SW 1271 (cell line): ENCODE measurements at places on chromosomes 12 and 14.

DNA sequence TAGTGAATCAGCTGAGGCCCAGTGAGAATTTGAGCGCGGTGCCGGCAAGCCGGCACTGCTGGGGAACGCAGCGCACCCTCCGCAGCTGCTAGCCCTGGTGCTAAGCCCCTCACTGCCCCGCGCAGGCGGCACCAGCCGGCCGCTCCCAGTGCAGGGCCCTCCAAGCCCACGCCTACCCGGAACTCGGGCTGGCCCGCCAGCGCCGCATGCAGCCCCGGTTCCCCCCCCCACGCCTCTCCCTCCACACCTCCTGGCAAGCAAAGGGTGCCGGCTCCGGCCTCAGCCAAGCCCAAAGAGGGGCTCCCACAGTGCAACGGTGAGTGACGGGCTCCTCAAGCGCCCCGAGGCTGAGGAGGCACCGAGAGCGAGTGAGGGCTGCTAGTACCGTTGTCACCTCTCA is 54.5 kb upstream of the VASH1 start:
- no peak for DNase-seq

DNA sequence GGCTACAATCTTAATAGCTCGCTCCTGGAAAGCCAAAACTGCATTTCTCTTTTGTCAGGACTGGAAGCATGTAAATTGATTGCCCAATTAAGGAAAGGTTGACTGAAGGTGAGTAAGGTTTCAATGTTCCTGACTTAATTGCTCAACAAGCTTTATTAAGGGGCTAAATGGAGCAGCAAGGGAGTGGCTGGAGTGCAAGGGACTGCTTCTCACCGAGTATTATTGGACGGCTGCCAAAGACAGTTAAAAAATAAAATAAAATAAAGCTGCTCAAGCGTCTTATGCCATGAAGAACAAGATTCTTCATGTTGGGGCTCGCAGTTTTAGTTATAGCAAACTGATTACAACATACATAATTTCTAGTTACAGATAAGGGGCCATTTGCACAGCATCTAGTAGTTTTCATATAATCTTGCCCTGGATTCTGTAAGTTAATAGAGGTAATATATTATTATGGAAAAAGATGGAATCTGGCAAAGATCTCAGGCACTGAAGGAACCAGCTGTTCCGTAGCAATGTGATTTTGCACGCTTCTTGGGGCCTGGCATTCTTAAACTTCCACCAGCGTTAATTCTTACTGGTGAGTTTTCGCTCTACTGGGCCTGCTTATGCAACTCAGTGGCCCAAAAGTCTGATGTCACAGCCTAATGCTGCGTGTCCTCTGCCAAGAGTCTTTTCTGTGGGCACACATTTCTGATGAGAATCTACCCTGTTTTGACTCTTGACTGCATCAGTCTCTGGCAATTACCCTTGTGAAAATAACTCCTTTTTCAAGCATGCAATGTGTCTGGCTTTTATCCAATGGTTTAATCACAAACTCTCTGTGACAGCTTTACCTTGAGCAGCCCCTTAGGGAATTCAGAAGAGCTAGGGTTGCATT is 108.5 kb downstream of the SLC38A1 start:
- no peak for DNase-seq

DNA sequence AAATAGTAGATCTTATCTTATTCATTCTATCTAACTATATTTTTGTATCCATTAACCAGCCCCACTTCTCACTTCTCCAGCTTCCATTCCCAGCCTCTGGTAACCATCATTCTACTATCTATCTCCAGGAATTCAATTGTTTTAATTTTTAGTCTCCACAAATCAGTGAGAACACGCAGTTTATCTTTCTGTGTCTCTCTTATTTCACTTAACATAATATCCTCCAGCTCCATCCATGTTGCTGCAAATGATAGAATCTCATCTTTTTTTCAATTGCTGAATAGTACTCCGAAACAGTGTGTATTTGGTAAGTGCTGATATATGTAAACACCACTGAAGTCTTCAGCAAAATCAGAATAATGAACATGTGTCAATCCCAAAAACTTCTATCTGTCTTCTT is 587.2 kb upstream of the ATP2B1 start:
- DNase-seq = no peak

DNA sequence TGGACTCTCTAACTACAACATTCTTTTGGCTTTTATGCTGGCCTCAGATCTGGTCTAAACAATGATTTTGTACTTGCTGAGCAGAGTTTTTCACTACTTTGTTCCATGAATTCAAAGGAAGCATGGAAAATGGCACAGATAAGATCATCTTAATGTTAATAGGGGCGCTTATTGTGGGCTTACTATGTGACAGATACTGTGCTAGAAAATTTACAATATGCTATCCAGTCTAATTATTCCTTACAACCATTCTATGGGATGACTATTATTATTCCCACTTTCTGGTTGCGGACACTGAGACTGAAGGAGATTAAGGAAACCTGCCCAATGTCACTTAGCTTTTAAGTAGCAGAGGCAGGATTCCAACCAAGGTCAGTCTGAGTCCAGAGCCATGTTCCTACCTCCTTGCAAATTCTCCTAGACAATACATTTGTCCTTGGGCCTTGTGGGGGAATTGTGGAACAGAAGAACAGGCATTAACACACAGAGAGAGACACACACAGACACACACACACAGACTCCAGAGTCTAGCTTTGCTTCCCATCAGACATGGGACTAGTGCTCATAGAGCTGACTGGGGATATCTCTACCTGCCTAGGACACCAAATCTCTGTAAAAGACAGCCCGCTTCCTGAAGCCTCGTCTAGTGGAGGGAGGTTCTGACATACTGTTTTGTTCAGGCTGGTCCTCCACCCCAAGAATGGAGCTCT is 107.7 kb downstream of the SLC38A1 start:
- no peak for DNase-seq

GRCh38 chr14:99519931-99520421 is 38.8 kb downstream of the CCNK start:
- DNase-seq = no peak

DNA sequence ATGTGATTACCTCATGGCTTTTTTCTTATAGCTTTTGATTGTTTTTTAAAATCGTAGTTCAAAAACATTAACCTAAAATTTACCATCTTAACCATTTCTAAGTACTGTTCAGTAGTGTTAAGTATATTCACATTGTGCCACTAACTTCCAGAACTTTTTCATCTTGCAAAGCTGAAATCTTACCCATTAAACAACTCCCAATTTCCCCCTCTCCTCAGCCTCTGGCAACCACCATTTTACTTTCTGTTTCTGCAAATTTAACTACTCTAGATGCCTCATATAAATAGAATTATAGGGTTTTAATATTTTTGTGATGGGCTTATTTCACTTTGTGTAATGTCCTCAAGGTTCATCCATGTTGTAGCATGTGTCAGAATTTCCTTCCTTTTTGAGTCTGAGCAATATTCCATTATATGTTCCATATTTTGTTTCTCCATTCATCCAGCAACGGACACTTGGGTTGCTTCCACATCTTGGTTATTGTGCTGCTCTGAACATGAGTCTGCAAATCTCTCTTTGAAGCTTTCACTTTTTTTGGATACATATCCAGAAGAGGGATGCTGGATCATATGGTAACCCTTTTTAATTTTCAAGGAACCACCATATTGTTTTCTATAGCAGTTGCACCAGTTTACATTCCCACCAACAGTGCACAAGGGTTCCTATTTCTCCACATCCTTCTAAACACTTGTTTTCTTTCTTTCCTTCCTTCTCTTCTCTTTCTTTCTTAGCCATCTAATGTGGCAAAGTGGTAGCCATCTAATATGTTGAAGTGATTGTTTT is 5.0 kb downstream of the HIF1A start:
- no peak for DNase-seq

DNA sequence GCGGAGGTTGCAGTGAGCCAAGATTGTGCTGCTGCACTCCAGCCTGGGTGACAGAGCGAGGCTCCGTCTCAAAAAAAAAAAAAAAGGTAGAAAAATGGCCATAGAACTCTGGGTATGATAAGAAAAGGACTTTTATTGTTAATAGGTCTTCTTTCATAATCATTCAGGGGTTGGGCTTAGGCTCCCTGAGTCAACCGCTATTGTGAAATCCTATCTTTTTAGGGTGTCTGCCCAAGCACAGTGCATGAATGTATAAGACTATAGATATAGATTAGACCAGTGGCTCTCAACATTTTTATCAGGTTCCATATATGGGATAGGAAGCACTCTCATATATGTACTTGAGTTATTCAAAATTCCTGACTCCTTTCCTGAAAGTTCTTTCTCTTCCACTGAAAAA is 48.7 kb upstream of the USP15 start:
- DNase-seq = no peak

GRCh38 chr14:57403521-57403864 is 13.1 kb downstream of the NAA30 start:
- DNase-seq = no peak

- no peak for DNase-seq
Observed at GRCh38 chr14:24873551-24873950, 176.4 kb downstream of the STXBP6 start.

DNA sequence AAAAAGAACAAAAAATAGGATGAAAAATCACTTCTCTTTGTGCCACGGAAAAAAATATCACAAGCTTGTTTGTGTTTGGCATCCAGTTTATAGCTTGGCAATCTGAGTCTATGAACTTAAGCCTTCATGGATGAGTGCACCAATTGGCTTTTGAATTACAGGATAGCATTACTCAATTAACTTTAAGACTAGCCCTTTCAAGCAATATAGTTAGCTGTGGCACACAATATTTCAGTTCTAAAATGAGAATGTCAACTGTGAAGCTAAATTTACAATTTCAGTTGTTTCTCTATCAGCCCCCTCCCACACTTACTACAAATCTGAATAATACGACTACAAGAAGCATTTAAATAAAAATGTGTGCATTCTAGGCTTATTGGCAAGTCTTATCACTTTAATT is 8.3 kb downstream of the RERG start:
- DNase-seq = no peak

DNA sequence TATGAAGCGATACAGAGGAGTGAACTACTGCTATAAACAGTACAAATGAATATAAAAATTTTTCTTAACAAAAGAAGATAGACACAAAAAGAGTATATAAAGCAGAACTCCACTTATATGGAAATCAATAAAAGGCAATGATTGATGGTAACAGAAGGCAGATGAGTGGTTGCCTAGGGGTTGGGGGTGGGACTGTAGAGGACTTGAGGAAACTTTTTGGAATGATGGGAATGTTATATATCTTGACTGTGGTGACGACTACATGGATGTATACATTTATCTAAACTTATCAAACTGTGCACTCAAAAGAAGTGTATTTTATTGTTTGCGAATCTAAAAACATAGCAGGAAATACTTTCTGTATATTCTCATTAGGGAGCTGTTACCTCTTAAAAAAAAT is 89.1 kb downstream of the PTCSC3 start:
- DNase-seq = no peak

DNA sequence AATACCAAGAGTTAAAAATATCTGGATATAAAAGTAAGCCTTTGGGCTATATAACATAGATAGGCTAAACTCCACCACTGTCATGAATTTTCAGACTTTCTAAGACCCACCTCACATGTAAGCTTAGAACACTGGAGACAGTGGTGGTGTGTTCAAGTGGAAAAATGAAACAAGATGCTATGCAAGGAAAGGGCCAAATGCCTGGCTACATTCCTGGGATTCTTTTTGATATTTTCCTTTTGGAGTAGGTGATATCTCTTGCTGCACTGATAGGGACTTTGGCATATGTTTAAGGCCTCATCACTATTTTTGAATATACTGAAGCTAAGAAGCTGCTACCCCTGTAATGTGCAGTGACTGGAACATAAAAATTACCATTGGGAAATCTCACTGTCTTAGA is 341.3 kb downstream of the SLC16A7 start:
- DNase-seq = no peak

- peak; percentile 89 for DNase-seq
Observed at GRCh38 chr12:92784797-92785562, 82.2 kb downstream of the PLEKHG7 start.
